AML-193 (cell line): ENCODE measurements at places on chromosomes 3 and 15.

- no peak for DNase-seq
These were observed 260.5 kb upstream of the IGF1R start for GRCh38 chr15:98387866-98388265.

GRCh38 chr3:33900809-33901505, 102.5 kb downstream of the PDCD6IP start:
- DNase-seq = no peak

GRCh38 chr3:42980909-42981308, 1.8 kb downstream of the GASK1A start:
- DNase-seq = no peak

DNA sequence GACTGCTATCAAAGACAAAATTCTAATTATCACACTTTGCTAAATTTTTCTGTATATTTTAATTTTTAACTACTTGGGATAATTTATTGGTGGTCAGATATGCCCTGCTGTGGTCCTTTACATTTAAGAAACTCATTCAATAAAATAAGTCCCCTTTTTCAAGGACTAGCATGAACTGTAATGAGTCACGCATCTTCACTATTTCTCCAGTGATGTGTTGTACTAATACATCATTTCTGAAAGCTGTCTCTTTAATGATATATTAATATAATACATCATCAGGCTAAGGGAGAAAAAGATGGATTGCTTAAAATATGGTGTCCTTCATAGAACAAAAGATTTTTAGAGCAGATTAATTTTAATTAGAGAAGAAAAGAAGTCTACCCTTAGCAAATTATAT, 901.4 kb downstream of the DIPK2A start:
- DNase-seq = no peak

GRCh38 chr3:20225769-20226168, 39.8 kb upstream of the SGO1 start:
- DNase-seq = no peak

DNA sequence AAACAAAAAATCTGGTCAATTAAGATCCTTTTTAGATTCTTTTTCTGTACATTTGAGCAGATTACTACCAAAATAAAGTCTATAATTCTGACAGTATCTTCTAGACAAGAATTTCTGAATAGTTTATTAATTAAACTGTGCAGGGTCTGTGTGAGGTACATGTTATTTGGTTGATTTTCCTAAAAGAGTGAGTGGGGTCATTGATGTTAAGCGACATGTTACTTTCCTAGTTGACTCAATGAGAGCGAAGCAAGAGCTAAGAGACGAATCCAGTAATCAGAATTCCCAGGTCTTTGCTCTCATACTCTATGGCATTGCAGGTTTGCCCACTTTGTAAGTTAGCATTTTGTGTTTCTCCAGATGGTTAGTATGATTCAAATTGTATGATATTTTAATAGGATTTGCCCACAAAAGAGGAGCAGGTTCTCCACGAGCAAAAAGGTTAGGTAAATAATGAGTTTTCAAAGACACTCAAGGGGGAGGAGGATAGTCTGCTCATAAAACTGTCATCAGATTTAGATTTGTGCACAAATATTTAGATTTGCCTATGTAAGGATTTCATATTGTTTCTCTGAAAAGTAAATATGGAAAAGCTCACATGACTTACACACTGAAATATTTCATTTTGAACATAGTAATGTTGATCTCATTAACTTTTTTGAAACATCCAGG, 217.2 kb upstream of the CGNL1 start:
- DNase-seq = no peak

DNA sequence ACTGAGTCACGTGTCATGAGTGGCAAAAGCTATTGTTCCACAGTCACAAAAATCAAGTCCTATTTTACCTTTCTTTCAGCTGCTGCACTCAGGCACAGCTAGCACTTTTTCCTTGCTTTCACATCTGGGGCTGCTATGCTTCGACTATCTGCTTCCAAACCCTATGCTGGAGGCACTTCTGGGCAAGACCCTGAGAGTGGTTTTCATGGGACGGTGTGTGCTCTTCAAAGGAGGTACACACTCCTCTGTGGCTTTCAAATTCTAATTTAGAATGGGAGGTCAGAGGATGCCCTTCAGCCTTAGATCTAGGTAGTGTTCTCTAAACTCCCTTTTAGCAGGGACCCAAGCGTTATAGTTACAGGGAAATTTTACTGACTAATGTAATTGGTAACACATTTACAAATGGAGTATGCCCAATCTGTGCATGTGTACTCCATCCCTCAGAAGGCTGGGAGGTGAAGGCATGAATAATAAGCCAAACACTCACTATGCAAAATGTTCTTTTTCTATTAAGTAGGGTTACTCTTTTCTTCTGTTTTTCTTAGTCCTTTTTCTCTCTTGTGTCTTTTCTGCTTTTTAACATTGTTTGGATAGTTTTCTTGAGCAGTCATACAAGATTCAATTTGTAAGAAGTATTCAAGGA, 188.3 kb downstream of the LSAMP start:
- no peak for DNase-seq

GRCh38 chr3:77039606-77040171, at the start of gene ROBO2:
Gene ROBO2, plus strand, starts transcription at chr3:77040099. Its CDS starts 687 bp downstream, at chr3:77040786.
- DNase-seq = no peak

GRCh38 chr15:49320351-49320750, 102.7 kb upstream of the FGF7 start:
- DNase-seq = no peak

- peak; percentile 66 for DNase-seq
These were observed 5.0 kb upstream of the AP3S2 start for GRCh38 chr15:89898614-89899294.

- DNase-seq = no peak
These were observed 116.4 kb upstream of the ARHGEF3 start for GRCh38 chr3:56918111-56918568.

DNA sequence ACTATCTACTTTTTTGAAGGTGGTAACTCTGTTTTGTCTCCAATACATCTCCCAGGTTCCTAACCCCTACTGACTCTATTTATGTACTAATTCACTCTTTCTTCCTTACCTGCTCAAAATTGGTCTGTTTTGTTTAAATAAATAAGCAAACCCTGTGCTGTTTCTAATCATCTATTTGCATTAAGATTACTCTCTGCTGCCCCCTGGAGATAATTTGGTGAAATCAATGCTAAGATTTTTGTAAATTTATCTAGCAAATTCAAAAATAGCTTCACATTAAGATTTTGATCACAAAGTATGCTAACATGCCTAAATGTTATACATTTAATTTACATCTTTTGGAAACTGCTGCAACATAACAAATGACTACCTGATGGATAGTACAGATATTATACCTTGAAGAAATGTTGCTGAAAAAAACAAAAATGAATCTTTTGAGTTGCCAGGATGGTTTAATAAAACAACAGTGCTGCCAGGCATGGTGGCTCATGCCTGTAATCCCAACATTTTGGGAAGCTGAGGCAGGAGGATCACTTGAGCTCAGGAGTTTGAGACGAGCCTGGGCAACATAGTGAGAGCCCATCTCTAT, 4.4 kb upstream of the CD200R1 start:
- DNase-seq = peak; percentile 84

DNA sequence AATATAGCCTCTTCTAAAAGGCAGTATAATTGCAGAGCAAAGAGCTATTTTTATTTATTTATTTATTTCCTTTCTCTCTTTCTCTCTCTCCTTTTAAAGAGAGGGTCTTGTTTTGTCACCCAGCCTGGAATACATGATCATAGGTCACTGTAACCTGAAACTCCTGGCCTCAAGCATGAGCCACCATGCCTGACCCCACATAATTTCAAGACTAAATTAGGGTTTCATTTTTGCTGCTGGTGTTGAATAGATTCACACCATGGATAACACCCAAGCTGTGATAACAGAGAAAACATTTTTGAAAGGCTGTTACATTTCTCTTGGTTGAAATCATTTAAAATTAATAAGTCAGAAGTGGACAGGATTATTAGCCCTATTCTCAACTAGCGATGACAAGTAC, 131.6 kb downstream of the LEKR1 start:
- DNase-seq = no peak

GRCh38 chr3:195893044-195893395, 15.3 kb downstream of the TNK2 start:
- DNase-seq = no peak

GRCh38 chr3:49683162-49683561, 6.1 kb downstream of the MST1 start:
- DNase-seq = no peak

DNA sequence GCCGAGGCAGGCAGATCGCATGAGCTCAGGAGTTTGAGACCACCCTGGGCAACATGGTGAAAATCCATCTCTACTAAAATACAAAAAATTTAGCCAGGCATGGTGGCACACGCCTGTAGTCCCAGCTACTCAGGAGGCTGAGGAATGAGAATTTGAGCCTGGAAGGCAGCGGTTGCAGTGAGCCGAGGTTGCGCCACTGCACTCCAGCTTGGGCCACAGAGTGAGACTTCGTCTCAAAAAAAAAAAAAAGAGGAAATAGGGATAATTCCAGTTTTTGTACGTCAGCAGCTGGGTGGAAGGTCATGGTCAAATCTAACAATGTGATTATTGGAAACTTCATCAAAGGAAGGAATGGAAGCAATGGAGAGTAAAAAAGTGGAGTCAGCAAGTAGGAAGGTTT, 3.1 kb downstream of the CMC1 start:
- peak; percentile 7 for DNase-seq

GRCh38 chr3:132174500-132174899, 139.7 kb upstream of the CPNE4 start:
- no peak for DNase-seq

- no peak for DNase-seq
These were observed 88.5 kb downstream of the XXYLT1 start for GRCh38 chr3:195182470-195182795.

DNA sequence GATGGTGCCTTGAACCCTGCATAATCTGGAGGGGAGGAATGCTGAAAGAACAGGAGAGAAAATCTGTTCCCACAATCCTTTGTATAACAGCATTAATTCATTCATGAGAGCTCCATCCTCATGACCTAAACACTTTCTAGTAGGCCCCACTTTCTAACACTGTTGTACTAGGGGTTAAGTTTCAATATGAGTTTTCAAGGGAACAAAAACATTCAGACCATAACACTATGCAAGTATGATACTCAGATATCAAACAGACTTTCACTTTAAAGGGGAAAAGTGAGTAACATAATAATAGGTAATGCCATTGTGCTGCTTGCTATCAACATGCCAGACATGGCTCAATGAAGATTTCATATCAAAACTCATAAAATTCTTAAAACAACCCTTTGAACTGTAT, 32.4 kb upstream of the PLSCR2 start:
- no peak for DNase-seq

GRCh38 chr15:60777558-60777957, 298.6 kb upstream of the ICE2 start:
- no peak for DNase-seq

DNA sequence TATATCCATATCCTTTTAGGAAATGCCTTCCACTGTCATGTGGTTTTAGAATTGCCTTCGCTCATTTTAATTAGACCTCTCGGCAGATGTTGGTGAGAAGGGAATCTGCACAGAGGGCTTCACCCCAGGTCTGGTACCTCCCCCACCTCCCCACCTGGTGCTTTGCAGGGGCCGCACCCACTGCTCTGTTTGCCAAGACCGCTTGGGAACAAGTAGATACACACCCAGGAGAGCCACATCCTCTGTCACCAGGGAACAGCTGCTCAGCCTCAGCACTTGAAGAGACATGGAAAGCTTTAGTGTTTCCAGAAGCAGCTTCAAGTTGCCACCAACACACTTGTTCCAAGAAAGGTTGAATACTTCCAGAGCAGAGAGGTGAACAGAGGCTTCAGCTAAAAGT, 21.8 kb downstream of the LRRC31 start:
- DNase-seq = no peak

- DNase-seq = no peak
These were observed 103.1 kb upstream of the TLE3 start for GRCh38 chr15:70200511-70201424.

- no peak for DNase-seq
These were observed 56.5 kb downstream of the LRRC28 start for GRCh38 chr15:99307735-99308134.

DNA sequence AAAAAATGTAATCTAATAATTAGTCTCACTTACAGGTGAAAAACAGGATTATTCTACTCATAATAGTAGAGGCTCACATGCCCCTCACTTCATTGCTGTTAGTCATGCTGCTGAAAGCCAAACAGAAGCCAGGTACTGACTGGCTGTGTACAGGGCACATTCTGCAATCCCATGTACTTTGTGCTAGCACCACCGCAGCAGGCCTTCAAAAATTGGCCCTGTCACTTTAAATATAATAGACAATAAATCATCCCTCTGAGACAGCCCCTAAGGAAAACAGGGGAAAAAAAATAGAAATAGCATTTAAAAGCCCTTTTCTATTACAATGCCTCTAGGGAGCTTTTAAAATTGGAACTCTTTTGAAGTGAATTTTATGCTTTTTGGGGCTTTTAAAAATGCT, 723.8 kb downstream of the TUSC7 start:
- no peak for DNase-seq

GRCh38 chr3:24100696-24101402, 155.8 kb downstream of the NR1D2 start:
- no peak for DNase-seq

- no peak for DNase-seq
These were observed 1455.9 kb downstream of the SI start for GRCh38 chr3:163622384-163622783.

DNA sequence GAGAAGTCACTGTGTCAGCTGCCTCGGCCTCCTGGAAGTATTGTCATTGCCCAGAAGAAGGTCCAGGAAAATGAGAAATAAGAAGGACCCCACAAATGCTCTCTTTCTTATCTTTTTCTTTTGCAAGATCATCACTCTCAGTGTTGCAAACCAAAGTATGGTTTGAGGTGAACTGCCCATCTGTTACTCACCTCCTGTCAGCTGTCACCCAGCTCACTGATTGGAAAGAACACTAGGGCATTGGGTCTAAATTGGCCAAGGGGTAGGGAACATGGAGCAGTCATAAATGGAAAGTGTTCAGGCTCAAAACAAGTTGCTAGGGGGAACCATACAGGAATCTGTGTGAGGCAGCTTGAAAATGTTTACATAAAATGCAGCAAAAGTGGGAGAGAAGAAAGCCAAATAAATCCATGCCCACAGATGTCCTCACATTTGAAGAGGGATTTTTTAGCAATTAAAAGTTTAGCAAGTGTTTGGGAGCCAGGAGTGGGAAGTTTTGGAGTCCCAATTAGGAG, 431.2 kb upstream of the THBS1 start:
- no peak for DNase-seq

- no peak for DNase-seq
These were observed at the start of gene CFAP44 for GRCh38 chr3:113441051-113441770. Gene CFAP44, minus strand, starts transcription at chr3:113441493. Its CDS starts 7,829 bp downstream, at chr3:113433664.
